ENCODE measurements at places on chromosomes 2 and 18. TPM values are rescaled to one million over a fixed set of nuclear protein-coding genes. Genes with fewer than 3 reads are reported as not detected.

GRCh38 chr18:74497324-74497676 lies 1.1 kb downstream of the CNDP2 start:
- no peak for DNase-seq

DNA sequence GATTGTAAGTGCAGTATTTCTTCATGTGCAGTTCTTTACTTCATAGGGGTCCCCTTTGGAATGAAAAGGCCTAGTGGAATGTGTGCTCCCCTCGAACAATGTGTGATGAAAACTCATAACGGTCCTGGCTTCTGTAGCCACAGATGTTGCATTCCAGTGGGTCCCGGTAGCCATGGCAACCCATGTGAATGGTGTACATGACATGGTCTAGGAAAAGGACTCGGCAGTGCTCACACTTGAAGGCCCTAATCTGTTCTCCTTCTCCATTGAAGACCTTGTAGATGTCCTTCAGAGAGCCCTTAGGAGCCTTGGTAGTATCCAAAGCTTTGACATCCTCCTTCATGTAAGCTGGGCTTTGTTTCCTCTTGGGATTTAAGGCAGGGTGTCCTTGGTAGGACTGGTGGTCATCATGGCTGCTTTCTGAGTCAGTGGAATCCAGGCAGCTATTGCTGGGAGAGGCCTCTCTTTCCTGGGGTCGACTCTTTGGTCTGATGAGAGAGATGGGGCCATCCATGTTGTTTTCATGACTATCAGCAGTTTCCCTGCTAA lies 144.0 kb downstream of the IKZF2 start:
- DNase-seq: no peak

The MC4R gene
- total RNA-seq: not detected

DNA sequence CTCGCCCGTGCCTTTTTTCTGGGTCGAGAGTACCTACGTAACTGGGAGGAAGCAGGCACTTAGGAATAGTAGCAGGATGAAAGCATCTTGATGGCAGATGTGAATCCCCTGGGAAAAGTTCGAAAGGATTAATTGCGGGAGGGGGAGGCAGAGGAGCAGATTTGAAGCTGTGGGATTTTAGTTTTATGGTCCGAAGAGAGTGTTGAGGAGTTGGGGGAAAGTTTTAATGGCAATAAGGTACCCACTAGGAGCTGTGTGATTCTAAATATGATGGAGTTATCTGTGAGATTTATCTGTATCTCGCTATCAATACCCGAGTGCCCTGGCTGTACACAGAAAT lies 1.1 kb downstream of the AGFG1 start:
- DNase-seq: no peak

- no peak for DNase-seq
Measured at GRCh38 chr2:12341215-12341614, 375.5 kb upstream of the TRIB2 start.

DNA sequence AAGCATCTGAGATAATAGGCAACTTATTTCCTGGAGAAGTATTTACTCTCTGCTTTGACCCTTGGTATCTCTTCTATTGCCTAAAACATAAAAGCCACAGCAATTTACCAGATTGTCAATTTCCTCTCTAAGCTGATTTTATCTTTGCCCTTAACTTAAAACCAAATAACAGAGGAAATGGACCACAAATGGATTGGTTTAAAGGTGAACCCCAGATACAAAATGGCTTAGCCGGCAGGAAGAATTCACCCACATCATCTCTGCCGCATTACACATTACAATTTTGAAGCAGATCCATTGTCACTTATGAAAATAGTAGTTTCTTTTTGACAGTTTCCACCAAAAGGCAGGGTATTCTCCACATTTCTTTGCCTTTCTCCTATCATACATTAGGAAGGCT lies 585.8 kb upstream of the CHAC2 start:
- no peak for DNase-seq

- DNase-seq: no peak
Measured at GRCh38 chr2:230636684-230637271, 75.9 kb upstream of the CAB39 start.

GRCh38 chr2:182372661-182373060 lies 54.2 kb downstream of the PDE1A start:
- DNase-seq: peak; percentile 95

DNA sequence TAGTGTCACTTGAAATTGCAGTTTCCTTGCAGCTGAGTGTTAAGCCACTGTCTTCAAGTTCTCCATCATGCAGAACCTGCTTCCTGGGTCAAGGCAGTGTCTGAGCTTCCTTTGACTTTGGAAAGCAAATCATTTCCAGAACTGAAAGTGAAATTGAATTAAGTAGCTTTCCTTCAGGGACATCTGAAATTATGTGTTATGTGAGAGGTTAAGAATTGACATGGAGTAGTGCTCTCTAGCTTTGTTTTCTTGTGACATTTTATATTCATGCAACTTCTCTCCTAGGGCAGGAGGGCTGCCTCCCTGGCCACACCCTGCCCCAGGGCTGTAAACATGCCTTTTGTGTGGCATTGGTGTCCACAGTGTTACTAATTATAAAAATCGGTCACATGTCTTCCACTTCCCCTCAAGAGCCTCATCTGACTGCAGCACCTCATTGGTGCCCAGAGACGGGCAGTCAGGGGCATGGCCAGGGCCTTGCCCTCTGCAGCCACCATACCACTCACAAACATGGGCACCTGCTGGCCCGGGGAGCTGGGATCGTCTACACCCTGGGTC lies 14.4 kb downstream of the RAB12 start:
- DNase-seq: peak; percentile 28

The CCDC68 gene
- 0.30 TPM for total RNA-seq

- DNase-seq: no peak
Measured at GRCh38 chr2:167504061-167504460, 615.8 kb downstream of the XIRP2 start.

DNA sequence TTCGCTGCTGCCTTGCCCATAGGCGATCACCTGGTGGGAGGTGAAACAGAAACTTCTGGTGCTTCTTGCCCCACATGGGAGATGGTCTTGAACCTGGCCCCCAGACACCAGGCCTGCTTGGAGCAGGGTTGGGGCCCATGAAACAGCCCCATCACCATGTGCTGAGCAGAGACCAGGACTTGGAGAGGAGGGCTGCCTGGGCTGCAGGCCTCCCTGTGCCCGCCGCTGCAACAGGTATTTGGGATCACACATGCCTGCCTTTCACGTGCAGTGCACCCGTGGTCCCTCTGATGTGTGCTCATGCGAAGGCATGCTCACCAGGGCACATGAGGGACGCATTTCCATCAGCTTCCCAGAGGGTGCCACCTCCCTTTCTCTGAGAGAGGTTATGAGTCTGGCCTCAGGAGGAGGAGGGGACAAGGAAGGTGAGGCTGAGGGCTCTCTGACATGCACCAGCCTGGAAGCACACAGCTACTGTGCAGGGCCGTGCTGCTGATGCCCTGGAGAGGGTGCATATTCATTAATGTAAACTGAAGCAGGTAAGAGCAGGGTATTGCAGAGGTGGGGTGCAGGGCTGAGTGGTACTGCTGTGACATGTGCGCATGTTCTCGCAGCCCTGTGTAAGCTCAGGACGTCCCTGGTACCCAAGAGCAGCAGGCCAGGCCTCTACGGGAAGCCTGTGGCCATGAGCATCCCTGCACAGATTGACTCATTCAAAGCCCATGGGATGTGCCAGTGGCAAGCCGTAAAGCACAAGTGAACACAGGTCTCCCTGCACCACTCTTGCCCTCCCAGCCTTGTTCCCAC lies 4.2 kb upstream of the OXER1 start:
- peak; percentile 9 for DNase-seq

The MIB1 gene
- 26.5 TPM for total RNA-seq

The PLB1 gene
- total RNA-seq: 1.5 TPM

- DNase-seq: no peak
Measured at GRCh38 chr2:44167311-44167907, 1.3 kb upstream of the PPM1B start.

The POLR1A gene
- 18.1 TPM for total RNA-seq

- DNase-seq: no peak
Measured at GRCh38 chr18:7593218-7593819, 26.2 kb downstream of the PTPRM start.

DNA sequence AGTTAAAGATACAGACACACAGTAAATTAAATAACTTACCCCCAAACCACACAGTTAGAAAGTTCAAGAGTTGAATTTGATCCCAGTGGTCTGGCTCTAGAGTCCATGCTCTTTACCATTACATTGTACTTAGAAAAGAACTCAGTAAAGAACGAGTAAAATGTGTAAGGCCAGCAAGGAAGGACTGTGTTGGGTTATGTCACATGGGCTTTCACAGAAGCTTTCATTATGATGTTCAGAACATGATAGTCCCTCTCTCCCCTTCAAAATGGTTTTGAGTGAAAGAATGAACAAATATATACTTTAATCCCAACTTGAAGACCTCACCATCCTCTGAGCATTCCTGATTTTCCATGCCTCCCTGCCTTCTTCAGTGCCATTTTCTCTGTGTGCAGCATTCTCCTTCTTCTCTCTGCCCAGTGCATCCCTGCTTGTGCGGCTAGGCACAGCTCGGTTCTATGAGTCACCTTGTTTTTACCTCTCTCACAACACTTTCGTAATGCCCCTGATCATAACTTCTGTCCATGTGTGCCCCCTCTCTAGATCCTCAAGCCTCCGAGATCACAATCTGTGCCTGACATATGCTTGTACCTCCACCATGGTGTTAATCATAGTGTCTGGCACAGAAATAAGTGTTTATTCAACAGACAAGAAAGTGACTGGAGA lies 22.0 kb downstream of the RASGRP3 start:
- peak; percentile 67 for DNase-seq

DNA sequence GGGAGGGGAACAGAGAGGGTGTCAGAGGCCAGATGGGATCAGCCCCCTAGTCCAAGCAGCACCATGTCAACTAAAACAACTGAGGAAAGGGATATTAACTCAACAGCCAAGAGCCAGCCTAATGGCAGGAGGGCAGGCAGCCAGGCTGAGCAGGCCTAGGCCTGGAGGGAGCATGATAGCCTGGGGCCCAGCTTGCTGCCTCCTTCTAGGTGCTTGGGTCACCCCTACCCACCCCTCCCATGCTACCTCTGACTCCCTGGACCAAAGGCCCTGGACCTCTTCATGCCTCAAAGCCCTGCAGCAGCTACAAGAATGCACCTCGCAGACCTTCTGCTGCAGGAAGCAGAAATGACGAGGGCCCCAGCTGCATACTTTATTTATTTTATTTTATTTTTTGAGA lies 22.1 kb upstream of the TNS1 start:
- no peak for DNase-seq

The TMSB10 gene
- 9,457 TPM for total RNA-seq

GRCh38 chr2:197904446-197904845 lies 100.1 kb downstream of the PLCL1 start:
- DNase-seq: no peak

The HOXD13 gene
- 2.1 TPM for total RNA-seq

The STON1 gene
- 3.7 TPM for total RNA-seq

The UPP2 gene
- total RNA-seq: not detected

GRCh38 chr18:55250768-55251173 lies 291.5 kb upstream of the CCDC68 start:
- peak; percentile 73 for DNase-seq

DNA sequence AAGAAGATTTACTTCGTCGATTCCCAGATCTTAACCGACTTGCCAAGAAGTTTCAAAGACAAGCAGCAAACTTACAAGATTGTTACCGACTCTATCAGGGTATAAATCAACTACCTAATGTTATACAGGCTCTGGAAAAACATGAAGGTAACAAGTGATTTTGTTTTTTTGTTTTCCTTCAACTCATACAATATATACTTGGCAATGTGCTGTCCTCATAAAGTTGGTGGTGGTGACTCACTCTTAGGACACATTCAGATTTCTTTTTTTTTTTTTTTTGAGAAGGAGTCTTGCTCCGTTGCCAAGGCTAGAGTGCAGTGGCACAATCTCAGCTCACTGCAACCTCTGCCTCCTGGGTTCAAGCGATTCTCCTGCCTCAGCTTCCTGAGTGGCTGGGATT lies 26.8 kb downstream of the MSH2 start:
- peak; percentile 71 for DNase-seq

GRCh38 chr18:27604583-27604982 lies 419.5 kb upstream of the CHST9 start:
- DNase-seq: peak; percentile 75

Measured in M059J (cell line).